Mesendoderm (in vitro differentiated cells): ENCODE measurements at places on chromosomes 2 and 18.

- no peak for DNase-seq
These were observed 6.2 kb downstream of the KCNIP3 start for GRCh38 chr2:95303191-95303919.

DNA sequence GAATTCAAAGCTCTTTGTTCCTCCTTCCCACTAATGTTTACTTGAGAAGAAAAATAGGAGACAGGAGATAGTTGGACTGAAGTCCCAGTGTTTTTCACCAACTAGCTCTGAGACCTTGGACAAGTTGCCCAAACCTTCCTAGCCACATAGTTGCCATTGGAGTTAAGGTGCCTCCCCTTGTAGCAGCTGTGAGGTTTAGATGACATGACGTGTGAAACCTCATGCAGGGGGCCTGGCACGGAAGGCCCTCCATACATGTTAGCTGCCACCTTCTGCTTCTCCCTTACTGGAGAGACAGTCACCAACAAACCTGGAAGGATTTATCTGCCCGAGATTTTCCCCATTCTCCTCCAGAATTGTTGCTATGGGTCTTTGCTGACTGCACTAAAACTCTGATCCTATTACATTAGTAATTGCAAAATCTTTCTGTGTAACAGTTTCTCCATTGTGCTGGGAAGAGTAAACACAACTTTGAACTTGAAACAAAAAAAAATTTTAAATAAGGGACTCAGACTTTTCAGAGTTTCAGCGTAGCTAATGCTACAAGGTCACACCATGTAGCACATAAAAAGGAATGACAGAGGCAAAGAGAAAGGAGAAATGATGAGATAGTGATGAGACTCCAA, 23.8 kb upstream of the CABYR start:
- DNase-seq = no peak

DNA sequence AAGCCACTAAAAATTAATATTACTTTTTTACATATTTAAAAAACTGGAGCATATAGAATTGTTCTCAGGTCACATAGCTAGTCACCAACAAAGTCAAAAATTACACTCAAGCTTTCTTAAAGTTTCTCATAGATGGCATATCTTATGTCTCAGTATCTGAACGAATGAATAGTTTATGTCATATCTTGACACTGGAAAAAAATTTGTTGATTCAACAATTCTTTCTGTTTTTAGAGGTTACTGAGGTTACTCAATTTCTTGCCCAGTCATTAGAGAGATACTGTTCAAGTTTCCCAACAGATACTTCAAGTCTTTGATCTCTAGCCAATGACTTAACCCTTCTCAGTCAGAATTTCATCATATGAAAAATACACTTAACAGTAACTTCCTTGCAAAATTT, 113.1 kb upstream of the XIRP2 start:
- DNase-seq = no peak

GRCh38 chr2:119028327-119029174, 86.6 kb downstream of the MARCO start:
- peak; percentile 65 for DNase-seq

DNA sequence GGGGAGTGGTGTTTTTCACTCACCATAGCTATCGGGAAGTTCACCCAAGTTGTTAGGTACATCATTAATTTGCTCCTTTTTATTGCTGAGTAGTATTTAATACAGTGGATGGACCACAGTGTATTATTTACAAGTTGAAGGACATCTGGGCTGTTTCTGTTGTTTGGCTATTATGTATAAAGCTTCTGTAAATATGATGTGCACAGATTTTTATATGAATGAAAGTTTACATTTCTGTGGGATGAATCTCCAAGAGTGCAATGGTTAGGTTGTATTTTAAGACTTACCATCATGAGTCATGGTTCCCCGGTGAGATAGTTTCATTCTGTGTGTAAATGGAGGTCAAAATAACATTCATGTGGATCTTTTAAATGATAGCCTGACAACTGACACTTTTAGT, 337.4 kb downstream of the PTPRM start:
- no peak for DNase-seq

GRCh38 chr2:64780041-64780440, 126.3 kb upstream of the SERTAD2 start:
- DNase-seq = no peak

GRCh38 chr2:137771064-137771463, 193.2 kb upstream of the HNMT start:
- no peak for DNase-seq

GRCh38 chr18:9915291-9916076, 1.7 kb downstream of the VAPA start:
- DNase-seq = no peak

DNA sequence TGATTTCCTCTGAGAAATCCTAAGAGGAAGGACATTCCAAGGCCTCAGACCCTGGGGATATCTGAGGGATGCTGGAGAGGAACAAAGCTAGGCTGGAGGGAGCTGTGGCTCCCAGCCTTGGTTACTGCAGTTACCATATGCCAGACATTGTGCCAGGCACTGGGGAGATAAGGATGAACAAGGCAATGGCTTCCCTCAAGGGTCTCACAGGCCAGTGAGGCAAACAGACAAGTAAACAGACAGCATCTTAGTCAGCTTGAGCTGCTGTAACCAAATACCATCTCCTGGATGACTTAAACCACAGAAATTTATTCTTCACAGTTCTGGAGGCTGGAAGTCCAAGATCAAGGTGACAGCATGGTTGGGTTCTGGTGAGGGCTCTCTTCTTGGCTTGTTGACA, 91.8 kb downstream of the SKA1 start:
- DNase-seq = peak; percentile 15

DNA sequence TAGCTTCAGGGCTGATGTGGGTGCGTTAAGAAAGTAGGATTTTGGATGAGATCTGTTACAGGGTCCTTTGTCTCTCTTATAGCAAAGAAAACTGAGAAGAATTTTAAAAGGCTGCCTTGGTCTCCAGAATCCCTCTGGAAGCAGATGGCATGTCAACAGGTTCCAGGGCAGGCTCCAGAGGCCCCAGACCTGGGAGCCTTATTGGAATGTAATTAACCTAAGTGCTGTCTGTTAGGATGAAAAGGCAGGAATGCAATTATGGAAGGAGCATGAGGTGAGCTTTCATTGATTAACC, 97.2 kb upstream of the PKDCC start:
- peak; percentile 30 for DNase-seq

DNA sequence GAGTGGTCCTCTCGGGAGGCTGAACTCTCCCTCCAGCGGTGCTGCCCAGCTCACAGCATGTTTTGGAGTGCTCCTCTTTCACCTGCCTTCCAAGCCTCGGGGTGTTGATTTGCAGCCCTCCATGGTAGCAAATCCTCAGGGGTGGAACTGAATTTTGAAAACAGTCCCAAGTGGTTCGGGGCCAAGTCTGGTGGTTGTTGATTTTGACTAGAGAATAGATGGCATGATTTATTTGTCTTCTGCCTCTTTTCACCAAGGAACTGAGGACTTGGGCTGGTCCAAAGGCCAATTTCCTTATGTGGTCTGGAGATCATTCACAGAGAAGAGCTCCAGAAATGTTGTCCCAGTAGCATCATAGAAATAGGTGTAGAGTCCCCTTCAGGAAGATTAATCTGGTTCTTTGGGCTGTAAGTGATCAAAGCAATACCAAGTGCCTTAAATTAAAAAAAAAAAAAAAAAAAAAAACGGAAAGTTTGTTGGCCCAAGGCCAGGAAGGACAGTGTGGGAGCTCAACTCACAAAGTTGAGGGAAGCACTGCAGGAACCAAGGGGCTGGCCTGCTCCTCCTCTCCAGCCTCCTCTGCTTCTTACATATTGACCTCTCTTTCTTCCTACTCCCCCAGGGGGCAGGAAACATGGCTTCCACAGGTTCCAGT, 2.5 kb upstream of the DES start:
- DNase-seq = no peak

DNA sequence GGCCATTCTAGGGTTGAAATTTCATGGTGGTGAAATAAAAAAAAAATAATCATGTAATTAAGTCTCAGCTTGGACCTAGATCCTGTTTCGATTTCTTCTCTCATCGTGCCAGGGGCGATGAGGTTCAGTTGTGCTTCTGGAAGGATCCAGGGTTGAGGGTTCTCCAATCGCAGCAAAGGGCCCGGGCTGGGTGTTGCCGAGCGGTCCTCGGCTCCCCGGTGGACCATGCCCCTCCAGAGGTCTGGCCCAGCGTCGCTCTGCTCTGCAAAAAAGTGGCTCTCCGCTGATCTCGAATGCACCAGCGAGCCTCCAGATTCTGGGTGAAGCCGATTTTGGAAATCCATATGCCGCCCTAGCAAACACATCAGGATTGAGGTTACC, 39.0 kb downstream of the EN1 start:
- DNase-seq = peak; percentile 11

GRCh38 chr2:152565884-152566727, 151.2 kb downstream of the PRPF40A start:
- DNase-seq = no peak

DNA sequence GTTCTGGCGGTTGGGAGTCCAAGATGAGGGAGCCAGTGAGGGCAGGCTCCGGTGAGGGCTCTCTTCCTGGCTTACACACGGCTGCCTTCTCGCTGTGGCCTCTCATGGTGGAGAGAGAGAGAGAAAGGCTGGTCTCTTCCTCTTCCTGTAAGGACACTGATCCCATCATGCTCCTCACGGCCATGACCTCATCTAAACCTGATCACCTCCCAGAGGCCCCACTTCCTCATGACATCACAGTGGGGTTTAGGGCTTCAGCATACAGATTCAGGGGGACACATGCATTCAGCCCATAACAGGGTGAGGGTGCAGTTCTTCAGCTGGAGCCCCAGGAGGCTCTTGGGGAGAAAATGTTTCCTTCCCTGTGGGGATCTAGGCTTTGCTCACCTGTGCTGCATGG, 29.2 kb downstream of the AGAP1 start:
- DNase-seq = no peak

GRCh38 chr2:46077522-46078107, 219.6 kb upstream of the EPAS1 start:
- DNase-seq = no peak

- DNase-seq = no peak
These were observed 223.8 kb downstream of the GLI2 start for GRCh38 chr2:120959426-120959825.

- DNase-seq = no peak
These were observed 28.9 kb downstream of the PPP1CB start for GRCh38 chr2:28780496-28780895.

- no peak for DNase-seq
These were observed 796.7 kb upstream of the CELF4 start for GRCh38 chr18:38362286-38362792.

DNA sequence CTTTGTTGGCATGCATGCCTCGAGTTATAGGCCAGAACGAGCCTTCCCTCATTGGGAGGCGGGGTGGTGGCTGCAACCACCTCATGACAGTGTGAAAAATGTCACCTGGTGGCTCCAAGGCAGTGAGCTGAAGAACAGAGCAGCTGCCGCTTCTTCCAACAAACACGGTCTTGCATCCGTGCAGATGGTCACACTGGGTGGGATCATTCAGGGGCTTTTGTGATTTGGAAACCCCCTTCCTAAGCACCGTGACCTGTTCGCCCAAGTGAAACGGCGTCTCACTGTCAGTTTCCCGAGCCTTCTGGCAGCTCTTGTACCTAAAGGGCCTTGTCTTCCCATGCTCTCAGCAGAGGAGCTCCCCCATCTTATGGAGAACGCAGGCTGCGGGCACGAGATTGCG, 159.7 kb downstream of the NAPG start:
- no peak for DNase-seq

DNA sequence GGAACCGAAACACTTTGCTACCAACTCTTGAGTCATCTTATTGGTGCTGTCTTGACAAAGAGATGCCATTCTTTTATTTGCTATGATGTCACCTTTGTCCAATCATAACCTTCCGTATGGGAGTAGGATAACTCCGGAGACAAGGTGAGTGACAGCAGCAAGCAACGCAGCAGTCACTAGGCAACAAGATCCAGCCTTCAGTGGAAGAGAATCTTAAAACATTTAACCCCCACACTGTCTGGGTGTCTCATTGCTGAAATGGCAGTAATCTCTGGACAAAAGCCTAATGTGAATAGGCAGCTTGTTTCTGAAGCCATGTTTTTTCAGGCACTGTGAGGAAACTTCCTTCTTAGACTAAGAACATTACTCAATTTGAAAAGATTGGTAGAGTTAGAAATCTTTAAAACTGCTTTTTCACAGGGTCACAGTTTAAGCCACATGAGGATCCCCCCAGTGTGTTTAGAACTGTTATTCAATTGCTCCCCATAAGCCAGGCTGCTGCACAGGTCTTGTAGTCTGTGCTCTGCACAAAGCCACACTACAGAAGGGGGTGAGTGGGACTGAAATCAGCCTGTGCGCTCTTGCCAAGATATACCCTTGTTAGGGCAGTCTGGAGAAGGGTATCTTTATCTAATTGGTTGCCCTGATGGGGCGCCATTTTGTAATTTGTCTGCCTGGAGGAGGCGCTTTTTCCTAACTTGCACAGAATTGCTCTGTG, 131.5 kb upstream of the STON1 start:
- peak; percentile 58 for DNase-seq

DNA sequence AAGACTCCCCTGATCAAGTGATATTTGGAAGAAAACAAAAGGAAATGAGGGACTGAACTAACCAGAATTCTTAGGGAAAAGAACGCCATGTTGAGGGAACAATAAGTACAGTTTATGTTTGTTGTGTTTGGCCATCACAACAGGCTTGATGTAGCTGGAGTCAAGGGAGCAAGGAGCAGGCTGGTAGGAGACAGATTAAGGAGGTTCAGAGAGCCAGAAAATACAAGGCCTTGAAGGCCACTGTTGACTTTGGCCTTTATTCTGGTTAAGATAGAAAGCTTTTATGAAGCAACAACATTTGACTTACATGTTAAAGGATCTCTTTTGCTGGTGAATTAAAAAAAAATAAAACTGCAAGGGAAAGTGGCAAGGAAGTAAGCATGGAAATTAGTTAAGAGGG, 754.1 kb upstream of the SLC8A1 start:
- DNase-seq = no peak

DNA sequence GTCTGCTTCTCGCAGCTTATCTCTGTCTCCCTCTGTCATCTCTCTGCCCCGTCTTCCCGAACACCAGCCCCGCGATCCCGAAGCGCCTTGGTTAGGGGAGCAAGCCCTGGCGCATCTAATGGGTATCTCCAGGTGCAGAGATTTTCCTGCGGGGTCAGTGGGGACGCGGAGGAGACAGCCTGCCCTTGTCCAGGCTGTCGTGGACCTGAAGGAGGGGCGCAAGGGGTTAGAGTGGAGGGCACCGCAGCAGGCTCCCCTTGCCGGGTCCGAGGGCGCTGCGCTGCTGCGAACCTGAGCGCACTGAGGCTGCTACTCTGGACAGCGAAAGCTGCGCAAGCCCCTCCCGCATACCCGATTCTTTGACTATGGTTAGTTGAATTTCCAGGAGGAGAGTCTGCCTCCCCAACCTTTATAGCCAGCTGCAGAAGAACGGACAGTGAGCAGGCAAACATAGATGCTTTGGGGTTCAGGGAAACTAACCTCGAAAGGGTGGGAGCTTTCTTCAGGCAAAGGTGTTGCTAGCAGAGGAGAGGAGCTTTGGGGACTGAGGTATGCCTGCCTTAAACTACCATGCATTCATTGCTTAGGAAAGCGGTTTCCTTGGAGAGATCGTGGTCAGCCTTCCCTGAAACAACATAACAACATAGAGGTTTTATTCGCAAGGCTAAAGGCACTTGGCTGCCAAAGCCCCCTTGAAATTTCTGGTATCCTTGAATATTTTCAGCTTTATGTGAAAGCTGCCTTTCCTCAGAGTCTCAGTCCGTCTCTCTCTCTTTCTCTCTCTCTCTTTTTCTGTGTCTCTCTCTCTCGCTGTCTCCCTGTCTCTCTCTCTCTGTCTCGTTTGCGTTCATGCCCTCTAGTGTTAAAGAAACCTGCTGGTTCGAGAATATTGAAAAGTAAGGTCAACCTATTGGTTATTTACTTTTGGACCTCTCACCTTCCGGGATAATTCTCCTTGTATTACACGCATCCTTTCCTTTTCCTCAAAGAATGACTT, 1.6 kb downstream of the GALNT13 start:
- peak; percentile 72 for DNase-seq

- DNase-seq = no peak
These were observed 242.1 kb upstream of the RND3 start for GRCh38 chr2:150729495-150729955.
